Left colon (tissue), 2 donors: ENCODE measurements at places on chromosomes 12 and 14.
A peak's percentile ranks its signal among the peaks of the same experiment; 100 is the strongest.

GRCh38 chr12:93183940-93184671 lies 193.6 kb upstream of the NUDT4 start:
- DNase-seq: no peak

DNA sequence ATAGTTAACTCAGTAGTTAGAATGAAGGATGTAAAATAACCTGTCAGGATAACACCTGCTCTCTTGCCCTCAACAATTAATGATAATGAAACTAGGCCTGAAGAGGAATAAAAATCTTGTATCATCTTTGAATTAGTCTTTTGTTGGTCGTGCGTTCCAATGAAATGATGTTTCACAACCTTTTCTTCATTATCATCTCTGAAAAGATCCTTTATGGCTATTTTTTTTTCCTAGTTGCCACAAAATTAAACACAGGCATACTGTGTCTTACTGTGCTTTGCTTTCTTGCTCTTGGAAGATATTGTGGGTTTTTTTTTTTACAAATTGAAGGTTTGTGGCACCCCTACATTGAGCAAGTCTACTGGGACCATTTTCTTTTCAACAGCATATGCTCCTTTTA lies 128.6 kb downstream of the BICD1 start:
- no peak for DNase-seq

GRCh38 chr14:65821224-65821753 lies 408.8 kb downstream of the FUT8 start:
- no peak for DNase-seq

- DNase-seq: peak; percentile 41
These were observed 110.1 kb upstream of the TMEM132D start for GRCh38 chr12:130013771-130014484.

GRCh38 chr14:76484355-76484754 lies 108.4 kb downstream of the ESRRB start:
- DNase-seq: no peak

GRCh38 chr14:31536201-31536960 lies 24.8 kb upstream of the NUBPL start:
- DNase-seq: no peak

GRCh38 chr14:102750376-102750775 lies 26.9 kb upstream of the TRAF3 start:
- DNase-seq: no peak

DNA sequence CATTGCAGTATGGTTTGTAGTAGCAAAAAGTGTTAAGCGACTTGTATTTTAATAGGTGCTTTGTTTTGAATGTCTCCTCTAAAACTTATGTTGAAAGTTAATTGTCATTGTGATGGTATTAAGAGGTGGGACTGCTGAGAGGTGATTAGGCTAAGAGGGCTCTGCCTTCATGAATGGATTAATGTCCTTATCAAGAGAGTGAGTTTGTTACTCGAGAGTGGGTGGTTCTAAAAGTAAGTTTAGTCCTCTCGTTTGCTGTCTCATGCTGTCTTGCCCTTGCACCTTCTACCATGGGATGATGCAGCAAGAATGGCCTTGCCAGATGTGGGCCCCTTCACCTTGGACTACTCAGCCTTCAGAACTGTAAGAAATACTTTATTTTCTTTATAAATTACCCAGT lies 17.4 kb downstream of the ZDHHC17 start:
- no peak for DNase-seq

GRCh38 chr12:95673576-95673975 lies 117.0 kb downstream of the NTN4 start:
- DNase-seq: no peak

GRCh38 chr12:25503666-25504065 lies 49.4 kb downstream of the LMNTD1 start:
- DNase-seq: no peak

- no peak for DNase-seq
These were observed 41.6 kb downstream of the JAG2 start for GRCh38 chr14:105126981-105127329.

DNA sequence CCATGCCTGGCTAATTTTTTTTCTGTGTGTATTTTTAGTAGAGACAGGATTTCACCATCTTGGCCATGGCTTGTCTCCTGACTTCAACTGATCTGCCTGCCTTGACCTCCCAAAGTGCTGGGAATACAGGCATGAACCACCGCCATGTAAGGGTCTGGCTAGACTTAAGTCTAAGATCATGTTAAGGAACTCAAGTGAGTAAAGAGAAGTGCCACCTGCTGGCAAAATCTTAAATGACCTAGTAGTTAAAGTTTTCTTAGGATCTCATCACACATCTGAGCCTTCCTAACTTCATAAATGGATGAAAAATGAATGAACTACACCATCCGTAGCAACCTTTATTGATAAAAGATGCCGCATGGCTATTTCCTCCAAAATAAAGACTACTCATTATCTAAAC lies 1.7 kb upstream of the C12orf56 start:
- DNase-seq: no peak

DNA sequence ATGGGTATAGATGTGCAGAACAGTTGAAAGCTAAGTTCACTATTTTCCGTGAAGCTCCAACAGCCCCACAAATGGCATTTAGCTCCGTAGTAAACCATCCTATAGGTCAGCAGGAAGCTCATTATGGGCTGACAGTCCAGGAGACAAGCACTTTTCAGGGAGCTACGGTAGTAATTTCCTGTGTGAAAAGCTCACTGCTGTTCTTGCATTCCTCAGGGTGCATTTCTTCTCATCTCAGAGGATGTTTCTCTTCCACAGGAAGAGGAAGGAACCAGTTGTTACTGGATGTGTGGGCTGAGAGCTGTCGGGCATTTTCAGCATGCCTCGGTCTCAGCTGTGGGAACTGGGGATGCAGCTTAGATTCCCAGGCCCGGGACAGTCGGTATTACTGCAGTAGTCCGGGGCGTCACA lies 72.8 kb downstream of the GALNT4 start:
- DNase-seq: no peak

DNA sequence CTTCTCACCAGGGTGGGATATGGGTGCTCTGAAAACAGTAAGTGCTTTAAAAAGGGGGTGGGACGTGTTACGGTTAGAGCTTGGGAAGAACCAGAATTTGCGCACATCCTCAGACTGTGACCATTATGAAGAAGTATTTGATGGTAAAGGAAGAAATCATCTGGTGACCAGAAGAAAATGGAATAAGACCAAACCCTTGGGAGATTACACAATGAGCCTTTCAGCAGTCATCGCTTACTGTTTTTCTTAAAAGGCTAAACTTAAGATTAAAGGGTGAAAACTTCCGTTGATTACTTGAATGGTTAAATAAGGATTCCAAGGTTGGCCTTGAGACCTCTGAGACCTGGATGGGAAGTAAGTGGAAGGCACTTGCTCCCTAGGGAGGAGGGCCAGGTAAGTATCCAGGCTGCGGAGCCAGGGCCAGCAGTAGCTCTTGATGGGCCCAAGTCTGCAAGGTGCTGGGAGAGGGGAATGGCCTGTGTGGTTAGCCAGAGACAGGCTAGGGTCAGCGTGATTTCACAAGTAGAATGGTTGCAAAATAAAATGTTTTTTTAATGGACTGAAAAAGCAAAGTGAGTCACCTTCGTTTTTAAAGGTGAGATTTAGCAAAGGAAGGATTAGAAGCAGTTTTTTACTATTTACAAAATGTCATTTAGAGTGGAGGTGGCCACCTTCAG lies 13.0 kb upstream of the ISM2 start:
- DNase-seq: no peak

GRCh38 chr12:118119449-118119879 lies 15.7 kb upstream of the VSIG10 start:
- DNase-seq: no peak

GRCh38 chr14:61832783-61833182 lies 70.6 kb downstream of the SNAPC1 start:
- DNase-seq: no peak

- peak; percentile 61 for DNase-seq
These were observed 26.7 kb upstream of the YBX3 start for GRCh38 chr12:10749700-10750384.

GRCh38 chr12:13103391-13104033 lies at the start of gene GSG1:
GSG1 (minus strand) TSS chr12:13103667; CDS start chr12:13103512, 155 bp downstream.
- no peak for DNase-seq

GRCh38 chr12:83052890-83053541 lies 366.3 kb downstream of the TMTC2 start:
- DNase-seq: no peak

DNA sequence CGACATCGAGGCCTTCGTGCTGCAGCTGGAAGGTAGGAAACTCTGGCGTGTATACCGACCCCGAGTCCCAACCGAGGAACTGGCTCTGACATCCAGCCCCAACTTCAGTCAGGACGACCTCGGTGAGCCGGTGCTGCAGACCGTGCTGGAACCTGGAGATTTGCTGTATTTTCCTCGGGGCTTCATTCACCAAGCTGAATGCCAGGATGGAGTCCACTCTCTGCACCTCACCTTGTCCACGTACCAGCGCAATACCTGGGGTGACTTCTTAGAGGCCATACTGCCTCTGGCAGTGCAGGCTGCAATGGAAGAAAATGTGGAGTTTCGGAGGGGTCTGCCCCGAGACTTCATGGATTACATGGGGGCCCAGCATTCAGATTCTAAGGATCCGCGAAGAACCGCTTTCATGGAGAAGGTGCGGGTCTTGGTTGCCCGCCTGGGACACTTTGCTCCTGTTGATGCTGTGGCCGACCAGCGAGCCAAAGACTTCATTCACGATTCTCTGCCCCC lies 1.4 kb downstream of the RIOX1 start:
- no peak for DNase-seq

DNA sequence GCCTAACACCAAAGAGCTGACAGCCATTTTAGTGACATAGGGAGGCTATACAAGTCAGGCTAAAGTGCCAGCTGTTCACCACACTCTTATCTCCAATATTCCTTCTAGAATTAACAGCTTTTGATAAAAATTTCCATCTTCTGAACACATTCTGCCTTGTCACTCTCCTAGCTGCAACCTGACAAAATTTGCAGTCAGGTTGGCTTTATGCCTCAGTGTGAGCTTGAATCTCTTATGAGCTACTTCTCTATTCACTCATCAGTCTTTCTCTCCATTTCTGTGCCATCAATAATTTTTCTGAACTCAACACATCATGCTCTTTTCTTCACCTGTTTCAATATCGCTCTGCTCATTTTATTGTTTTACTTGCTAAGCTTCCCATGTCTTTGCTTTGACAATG lies 50.2 kb downstream of the TMTC1 start:
- DNase-seq: no peak

DNA sequence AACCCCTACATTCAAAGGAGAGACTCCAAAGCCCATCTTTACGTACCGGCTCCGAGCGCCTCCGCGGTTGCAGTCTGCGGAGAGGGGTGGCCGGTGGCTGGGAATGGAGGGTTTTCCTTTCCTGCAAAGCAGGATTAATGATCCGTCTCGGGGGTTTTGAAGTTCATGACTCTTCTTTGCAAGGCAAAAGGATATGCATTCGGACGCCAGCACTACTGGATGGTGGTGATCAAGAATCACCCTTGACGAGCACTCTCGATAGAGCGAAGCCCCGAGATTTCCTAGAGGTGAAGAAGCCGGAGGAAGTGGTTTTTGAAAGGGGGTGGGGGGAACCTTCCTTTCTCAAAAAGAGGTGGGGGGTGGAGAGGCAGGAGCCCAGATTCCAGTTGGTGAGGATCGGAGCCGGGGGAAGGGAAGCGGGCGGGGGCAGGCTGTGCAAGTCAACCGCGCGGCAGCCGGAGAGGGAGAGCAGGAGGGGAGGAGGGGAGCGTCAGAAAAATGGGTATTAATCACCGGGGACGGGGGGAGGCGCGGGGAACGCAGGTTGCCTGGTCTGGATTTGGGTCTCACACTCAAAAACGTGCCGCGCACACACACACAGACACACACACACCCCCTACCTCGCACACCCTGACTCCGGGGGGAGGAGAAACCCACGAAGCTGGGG lies at the start of gene GRIN2B:
TSS of gene GRIN2B (minus strand) at position 307 of the 667 bp plus-strand sequence. CDS start 115,394 bp downstream, outside the sequence.
- peak; percentile 13 for DNase-seq

DNA sequence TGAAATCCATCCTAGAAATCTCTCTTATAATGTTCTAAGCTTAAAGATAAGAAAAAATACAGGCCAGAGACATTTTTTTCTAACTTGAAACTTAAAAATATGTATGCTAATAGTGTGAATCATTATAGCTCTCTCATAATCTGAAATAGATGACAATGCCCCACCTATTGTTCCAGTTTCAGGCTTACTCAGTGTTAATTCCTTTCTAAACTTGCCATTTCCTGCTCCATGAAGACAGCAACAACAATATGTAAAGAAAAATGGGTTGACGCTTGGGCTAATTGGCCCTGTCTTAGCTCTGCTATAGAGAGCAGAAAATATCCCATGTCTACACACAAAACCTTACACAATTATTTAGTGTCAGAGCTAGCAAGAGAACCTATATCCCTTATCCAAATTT lies 37.1 kb downstream of the LMO3 start:
- no peak for DNase-seq

DNA sequence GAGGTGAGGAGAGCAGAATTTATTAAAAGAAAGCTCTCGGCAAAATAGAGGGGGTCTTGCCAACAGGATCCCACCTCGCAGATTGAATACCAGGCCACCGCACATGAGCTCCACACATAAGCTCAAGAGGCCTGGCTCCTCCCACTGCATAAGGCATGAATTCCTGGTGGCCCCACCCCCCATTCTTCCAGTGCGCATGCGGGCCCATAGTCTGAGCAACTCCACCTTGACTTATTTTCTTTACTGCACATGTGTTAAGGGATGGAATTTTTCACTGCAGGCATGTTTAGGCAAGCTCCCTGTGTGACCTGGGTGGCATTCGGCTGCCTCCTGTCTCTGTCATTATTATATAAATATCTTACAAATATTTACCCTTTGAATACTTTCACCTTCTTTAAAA lies 412.5 kb downstream of the RMST start:
- DNase-seq: no peak

GRCh38 chr12:107131832-107132616 lies 38.7 kb upstream of the CRY1 start:
- DNase-seq: no peak

DNA sequence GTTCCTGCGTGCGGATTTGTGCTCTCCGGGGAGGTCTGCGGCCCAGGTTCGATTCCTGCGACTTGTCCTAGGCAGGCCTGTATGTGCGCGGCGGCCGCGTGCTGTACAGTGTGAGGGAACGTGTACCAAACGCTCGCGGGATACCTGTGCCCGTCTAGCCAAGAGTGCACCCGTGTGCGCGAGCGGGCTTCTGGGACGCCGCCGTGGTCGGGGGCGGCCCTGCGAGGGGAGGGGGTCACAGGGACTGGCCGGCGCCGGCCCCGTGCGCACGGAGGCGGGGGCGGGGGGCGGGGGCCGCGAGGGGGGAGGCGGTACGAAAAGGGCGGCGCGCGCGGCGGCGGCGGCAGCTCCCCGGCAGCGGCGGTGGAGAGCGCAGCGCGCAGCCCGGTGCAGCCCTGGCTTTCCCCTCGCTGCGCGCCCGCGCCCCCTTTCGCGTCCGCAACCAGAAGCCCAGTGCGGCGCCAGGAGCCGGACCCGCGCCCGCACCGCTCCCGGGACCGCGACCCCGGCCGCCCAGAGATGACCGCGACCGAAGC lies at the start of gene DLK1:
TSS of gene DLK1 (plus strand) at position 343 of the 536 bp plus-strand sequence. CDS start at position 520, 177 bp downstream.
- DNase-seq: no peak

- DNase-seq: no peak
These were observed 18.0 kb downstream of the CLEC9A start for GRCh38 chr12:10048526-10048925.
